ENCODE measurements at places on chromosomes 6 and 20. TPM values are rescaled to one million over a fixed set of nuclear protein-coding genes. Genes with fewer than 3 reads are reported as not detected.

Gene MAS1
- under 0.01 TPM for total RNA-seq

Gene MMP24OS
- 28.7 TPM for total RNA-seq

Gene FAM217A
- total RNA-seq, result not detected

Gene PTCRA
- total RNA-seq, result not detected

DNA sequence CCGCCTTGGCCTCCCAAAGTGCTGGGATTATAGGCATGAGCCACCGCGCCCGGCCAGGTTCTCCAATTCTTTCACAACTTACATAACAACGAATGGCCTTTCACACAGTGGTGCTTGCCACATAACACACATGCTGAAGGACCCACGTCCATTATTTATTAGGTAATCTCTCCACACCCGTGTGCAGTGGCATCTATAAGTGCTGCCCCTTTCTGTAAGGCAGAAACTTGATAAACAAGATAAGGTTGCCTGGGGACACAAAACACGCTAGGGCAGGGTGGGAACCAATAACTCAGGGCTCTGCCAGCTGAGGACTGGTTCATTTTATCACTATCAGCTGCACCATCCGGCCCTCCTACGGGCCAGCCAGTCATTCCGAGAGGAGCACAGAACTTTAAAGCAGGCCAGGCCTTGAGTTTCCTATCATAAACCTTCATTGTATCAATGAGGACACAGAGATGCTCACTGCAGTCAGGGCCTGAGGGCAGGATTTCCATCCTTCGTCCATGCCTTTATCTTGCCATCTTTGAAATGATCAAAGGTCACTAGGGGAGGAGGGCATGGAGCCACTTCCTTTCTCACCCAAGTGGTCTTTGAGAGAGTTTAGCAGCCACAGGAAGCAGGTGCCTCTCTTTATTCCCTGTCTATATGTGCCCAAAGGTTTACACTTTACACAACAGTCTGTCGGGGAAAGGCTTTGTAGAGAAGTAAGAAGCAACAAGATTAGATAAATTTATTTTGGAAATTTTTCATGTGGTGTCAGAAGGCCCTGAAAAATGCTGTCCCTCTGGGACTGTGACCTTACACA, 37.6 kb downstream of the GPLD1 start:
- DNase-seq, result no peak

- peak; percentile 84 for DNase-seq
These were observed 30.7 kb downstream of the ARHGAP18 start for GRCh38 chr6:129679275-129679674.

GRCh38 chr20:52340036-52340634, 148.6 kb upstream of the ZFP64 start:
- no peak for DNase-seq

DNA sequence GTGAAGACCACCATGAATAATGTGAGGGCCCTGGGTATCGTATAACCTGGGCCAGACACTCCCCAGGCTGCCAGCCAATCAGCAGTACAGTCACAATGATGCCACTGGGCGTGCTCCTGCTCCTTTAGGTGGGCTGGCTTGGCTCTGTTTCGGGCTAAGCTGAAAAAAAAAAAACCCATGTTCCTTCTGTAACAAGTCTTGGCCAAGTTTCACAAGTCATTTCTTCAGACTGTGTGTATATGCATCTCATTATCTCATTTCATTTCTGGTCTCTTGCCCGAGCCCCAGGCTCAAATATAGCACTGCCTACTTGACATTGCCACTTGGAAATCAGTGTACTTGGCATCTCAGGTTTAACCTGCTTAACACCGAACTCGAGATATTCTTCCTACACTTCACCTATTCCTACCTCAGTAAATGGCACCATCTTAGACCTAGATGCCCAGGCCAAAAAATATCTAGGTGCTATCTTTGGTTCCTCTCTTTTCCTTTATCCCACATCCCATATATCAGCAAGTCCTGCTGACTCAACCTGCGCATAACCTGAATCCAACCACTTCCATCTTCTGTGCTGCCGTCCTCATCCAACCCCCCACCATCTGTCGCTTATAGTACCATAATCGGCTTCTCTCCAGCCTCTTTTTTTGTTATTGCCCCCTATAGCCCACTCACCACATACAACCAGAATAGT, 1.8 kb downstream of the UQCC2 start:
- DNase-seq, result no peak

GRCh38 chr6:43812850-43813578, 43.0 kb downstream of the VEGFA start:
- DNase-seq, result no peak

- no peak for DNase-seq
These were observed 310.6 kb upstream of the CITED2 start for GRCh38 chr6:139685009-139685408.

DNA sequence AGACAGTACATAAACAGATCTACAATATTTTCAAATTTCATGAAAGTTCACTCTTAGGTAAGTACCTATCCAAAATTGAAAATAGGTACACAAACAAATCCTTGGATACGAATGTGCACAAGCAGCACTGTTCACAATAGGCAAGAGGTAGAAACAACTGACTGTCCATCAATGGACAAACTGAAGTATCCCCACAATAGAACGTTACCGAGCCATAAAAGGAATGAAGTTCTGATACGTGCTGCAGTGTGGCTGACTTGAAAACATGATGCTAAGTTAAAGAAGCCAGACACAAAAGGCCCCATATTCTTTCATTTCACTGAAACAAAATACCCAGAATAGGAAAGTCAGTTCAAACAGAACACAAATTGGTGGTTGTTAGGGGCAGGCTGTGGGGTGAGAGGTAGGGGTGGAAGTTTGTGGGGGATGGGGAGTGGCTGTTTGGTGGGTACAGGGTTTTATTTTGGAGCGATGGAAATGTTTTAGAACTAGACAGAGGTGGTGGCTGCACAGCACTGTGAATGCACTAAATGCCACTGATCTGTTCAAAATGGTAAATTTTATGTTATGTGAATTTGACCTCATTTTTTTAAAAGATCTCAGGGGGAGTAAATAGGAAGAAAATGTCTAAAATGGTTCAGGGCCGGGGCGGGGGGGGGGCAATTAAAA, 89.5 kb downstream of the ZMYND8 start:
- DNase-seq, result no peak

- no peak for DNase-seq
These were observed 6.8 kb downstream of the FRMD1 start for GRCh38 chr6:168072261-168072660.

DNA sequence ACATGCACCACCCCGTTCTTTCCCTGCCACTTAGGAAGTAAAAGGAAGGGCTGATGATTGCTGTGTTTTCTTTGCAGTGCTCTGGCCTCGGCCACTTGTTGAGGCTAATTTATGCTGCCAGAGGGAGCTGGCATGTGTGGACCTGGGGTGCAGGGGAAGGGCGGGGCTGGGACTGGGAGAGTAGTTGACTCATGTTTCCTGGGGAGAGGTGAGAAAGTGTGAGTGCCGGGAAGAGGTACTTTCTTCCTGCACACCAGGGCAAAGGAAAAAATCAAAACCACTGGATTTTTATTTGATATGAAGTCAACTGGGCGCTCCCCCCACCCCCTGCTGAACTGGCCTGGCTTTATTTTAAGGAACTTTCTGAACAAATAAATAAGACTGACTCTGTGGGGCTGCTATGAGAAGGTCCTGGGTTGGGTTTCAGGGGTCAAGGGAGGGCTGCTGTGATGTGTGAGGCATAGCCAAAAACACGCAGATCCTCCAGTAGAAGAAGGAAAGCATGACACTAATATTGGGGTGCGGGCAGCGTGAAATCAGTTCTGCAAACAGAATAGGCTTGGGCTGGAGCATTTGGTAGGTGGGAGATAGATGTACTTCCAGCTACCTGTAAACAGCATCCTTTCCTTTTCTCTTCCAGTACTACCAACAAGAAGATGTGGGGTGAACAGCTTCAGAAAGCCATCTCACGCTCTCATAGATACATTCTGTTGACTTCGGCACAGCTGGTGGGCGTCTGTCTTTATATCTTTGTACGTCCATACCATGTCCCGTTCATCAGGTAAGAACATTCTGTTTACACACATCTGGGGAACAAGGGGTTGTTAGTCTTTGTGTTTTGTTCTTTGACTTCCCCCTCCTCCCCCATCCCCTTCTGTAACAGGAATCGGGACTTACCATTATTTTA, 87.5 kb downstream of the SYNJ2 start:
- peak; percentile 67 for DNase-seq

- DNase-seq, result peak; percentile 43
These were observed 265.4 kb upstream of the SUPT3H start for GRCh38 chr6:45643126-45643525.

GRCh38 chr20:50240092-50240491, 49.5 kb downstream of the CEBPB start:
- no peak for DNase-seq

GRCh38 chr20:41618807-41619311, 682 bp upstream of the CHD6 start:
- no peak for DNase-seq

- DNase-seq, result peak; percentile 15
These were observed 1.4 kb upstream of the TRIM39 start for GRCh38 chr6:30325150-30325872.

- peak; percentile 63 for DNase-seq
These were observed 3.7 kb downstream of the OGFR start for GRCh38 chr20:62808211-62808865.

GRCh38 chr6:13915561-13916229, 9.1 kb upstream of the RNF182 start:
- no peak for DNase-seq

GRCh38 chr6:109449795-109450673, 5.5 kb downstream of the MICAL1 start:
- DNase-seq, result no peak

- no peak for DNase-seq
These were observed 17.2 kb downstream of the ARFGEF2 start for GRCh38 chr20:48938670-48939069.

GRCh38 chr6:37279366-37280134, 21.6 kb upstream of the TMEM217 start:
- DNase-seq, result peak; percentile 73

GRCh38 chr6:56655249-56655648, 12.6 kb upstream of the DST start:
- peak; percentile 52 for DNase-seq

GRCh38 chr20:48783533-48784272, 44.1 kb downstream of the PREX1 start:
- DNase-seq, result peak; percentile 28

DNA sequence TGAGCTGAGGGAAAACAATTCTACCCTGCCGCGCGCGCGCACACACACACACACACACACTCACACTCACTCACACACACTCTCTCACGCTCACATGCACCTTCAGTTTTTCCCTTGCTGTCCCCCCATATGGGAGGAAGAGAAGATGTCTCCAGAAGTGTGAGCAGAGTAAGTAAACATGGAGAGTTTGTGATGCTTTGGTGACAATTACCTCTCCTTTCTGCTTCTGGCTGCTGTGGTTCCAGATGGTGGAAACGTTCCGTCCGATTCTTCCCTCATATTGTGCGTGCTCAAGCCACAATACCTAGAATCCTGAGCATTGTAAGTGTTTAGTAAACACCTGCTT, 86.7 kb downstream of the LINC00237 start:
- no peak for DNase-seq

DNA sequence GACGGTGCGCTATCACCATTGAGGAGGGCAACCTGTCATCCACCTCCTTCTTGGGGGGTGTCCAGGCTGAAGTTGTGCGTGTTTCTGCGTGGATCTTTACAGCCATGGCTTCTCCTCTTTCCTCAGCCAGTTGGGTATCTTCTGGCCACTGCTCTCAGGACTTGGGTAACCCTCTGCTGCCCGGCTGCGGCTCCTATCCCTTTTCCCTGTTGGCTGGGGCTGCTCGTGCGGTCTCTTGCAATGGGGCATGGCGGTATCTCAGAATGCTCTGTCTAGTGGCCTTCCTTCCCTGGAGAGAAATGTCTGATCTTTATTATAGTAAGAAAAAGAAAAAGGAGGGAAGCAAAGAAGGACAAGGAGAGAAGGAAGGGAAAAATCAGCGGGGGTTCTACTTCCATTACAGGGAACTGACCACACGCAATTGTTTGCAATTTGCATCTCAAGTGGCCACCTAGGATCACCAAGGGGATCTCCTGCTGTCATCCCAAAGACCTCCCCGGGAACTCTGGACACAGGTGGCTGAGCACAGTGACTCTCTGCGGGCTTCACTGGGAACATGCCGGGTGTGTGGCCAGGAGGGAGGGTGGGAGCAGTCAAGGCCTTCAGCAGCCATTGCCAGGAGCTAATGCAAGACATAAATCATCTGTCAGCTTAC, 60.8 kb downstream of the NPEPL1 start:
- no peak for DNase-seq

- peak; percentile 4 for DNase-seq
These were observed 24.8 kb upstream of the CCND3 start for GRCh38 chr6:41966214-41966920.
